ENCODE measurements at places on chromosomes 7 and 10. TPM values are rescaled to one million over a fixed set of nuclear protein-coding genes. Genes with fewer than 3 reads are reported as not detected.

CAPZA2 gene
- total RNA-seq, result 112 TPM

NPSR1 gene
- not detected for total RNA-seq

CYP26C1 gene
- total RNA-seq, result 0.22 TPM

RNF133 gene
- total RNA-seq, result not detected

GRCh38 chr7:116979430-116979829 lies 26.1 kb downstream of the ST7 start:
- no peak for DNase-seq

- DNase-seq, result no peak
These were observed 23.6 kb downstream of the C10orf71 start for GRCh38 chr10:49322371-49323170.

DNA sequence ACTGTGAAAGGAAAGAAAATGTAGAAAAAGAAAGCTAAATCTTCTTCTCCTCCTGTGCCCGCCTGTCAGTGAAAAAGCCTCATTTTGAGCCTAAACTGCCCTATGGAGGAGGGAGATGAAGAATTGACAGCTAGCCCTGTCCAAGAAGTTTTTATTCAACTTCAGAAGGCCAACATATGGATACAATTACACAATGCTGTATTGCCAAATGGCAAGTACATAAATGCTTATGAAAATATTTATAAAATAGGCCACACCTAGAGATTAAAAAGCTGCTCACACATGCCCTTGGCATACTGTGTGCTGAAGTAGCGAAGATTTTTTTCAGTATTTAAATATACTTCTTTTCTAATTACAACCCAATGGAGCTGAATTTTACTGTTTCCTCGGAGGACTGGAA lies 65.1 kb upstream of the NEBL start:
- DNase-seq, result no peak

DNA sequence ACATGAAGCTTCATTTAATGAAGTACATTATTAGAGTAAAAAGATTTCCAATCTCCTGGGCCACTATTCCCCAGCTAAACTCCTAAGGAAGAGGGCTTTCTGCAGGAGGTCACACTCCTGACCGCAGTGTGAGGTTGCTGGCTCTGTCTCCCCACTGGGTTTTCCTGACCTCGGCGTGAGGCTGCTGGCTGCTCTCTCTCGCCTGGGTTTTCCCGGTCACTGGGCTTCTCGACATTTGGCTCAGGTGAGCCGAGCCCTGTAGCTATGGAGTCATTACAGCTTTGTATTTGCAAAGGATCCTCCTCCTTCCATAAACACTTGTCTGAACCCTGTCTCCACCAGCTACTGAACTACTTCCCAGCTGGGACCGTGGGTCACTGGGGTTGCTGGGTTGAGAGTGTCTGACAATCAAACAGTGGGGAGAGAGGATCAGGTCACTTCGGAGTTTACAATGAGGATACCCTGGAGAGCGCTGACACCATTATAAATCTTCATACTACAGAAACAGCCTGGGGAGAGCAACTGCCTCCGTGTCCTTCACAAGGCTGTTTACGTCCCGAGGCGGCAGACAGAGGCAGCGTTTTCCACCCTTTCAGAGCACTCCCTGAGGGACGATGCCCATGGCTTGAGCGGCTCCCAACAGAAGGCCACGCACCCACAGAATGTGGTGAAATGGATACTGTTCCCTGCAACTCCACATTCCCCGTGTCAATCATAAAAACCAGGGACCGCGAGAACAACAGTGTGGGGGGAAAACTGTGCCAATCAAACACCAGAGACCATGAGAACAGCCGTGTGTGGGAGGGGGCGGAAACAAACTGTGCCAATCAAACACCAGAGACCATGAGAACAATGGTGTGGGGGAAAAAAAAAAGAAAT lies 226.2 kb downstream of the ZMYND11 start:
- no peak for DNase-seq

- DNase-seq, result no peak
These were observed 65.6 kb downstream of the NAMPT start for GRCh38 chr7:106219170-106219569.

DNA sequence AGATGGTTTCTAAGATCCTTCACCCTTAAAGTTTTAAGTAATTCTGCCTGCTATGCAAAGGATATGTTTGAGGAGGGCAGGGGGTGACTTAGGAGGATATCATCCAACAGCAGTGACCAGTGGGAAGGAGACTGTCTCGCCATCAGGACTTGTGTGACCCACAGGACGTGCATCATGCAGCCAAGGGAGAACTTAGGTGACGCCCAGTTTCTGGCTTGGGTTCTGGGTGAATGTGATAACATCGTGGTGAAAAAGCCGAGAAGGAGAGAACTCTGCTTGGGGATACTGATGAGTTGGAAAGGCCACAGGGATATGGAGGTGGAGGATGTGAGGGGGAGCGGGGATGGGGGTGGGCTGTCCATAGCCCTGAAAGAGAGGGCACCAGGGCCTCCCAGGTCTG lies 3.8 kb downstream of the WIPI2 start:
- DNase-seq, result no peak

DNA sequence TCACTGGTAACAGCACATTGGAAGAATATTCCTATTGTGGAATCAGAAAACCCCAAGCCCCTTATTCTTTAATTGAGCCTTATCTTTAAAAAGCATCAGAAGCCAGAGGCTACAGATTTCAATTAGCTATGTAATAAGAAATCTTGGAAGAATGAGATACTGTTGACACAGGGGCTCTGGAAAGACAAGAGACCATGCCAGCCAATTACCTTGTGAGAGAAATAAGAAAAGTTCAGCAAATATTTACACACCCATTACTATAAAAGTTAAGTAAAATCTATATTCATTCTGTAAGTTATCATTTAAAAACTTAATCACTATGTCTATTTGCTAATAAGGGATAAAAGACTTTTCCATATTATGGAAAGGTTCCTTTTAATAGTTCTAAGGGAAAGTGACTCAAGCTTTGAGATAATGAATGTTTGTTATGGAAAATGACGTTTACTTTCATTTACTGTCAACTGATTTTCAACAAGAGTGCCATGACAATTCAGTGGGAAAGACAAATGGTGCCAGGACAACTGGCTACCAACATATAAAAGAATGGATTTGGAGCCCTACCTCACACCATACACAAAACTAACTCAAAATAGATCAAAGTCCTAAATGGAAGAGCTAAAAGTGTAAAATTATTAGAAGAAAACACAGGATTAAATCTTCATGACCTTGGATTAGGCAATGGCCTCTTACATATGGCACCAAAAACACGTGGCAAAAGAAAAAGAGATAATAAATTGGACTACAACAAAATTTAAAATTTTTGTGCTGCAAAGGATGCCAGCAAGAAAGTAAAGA lies 28.3 kb downstream of the ZFAND2A start:
- DNase-seq, result no peak
